Activated T-helper 1 cell treated with anti-CD3 and anti-CD28 coated beads, Interleukin-2, amount 50 U/mL, for 16 hours (primary cell): ENCODE measurements at places on chromosomes 2 and 18.

DNA sequence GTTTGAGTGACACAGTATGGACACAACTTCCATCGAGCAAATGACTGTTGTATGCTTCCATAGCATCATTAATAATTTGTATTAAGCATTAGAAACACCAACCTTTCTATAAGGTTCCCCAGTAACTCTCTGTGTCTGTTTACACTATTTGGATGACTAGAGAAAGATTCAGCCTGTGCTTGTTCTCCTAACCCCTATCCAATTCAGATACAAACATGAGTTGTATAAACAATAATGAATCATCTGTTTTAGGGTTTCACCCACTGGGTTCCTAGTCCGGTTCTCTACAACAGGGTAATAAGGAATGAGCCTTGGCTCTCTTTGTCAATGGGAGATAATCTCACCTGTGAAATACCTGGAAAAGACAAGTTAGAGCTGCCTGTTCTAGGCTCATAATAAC, 894.1 kb upstream of the PIK3C3 start:
- DNase-seq, result no peak

- no peak for DNase-seq
Measured at GRCh38 chr2:74239346-74239745, 40.9 kb downstream of the MTHFD2 start.

- no peak for DNase-seq
Measured at GRCh38 chr2:230910546-230911177, 14.4 kb downstream of the GPR55 start.

DNA sequence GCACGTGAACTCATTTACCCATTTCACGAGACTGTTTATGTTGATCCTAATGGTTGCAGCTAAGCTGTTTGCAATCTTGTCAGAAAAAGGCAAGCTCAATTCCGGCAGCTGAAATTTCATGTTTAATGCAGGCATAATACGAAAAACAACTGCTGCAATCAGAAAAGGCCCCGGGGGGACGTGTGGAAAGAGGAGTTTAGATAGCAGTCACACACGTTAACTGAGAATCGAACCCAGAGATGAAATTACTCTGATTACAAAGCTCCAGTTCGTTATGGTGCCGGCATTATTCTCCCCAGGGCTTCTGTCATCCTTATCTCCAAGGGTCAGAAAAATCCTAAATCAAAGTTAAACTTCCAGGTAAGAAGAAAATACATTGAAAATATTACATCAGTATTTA, 79.9 kb upstream of the MYT1L start:
- DNase-seq, result no peak

DNA sequence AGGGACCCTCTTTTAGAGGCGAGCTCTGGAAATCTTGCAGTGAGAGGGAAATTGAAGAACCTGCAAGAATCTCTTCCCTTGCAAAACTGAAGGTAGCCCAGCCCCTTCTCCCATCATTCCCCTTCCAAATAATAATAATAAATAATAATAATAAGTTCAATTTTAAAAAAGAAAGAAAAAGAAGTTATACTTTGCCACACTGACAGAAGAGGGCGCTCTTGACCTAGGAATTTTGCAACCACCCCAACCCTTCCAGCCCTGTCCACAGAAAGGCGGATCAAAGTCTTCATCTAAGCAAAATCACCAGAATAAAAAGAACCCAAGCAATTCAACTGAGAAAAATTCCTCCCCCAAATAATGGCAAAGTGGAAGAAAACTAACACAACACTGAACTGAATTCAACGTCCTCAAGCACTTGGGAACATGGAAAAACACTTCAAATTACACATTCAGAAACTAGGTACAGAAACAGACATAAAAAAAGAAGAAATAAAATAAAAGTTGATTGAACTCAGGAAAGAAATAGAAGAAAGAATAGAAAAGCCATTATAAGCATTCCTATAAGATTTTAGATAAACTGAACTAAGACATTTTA, 98.9 kb upstream of the GLS start:
- peak; percentile 13 for DNase-seq

DNA sequence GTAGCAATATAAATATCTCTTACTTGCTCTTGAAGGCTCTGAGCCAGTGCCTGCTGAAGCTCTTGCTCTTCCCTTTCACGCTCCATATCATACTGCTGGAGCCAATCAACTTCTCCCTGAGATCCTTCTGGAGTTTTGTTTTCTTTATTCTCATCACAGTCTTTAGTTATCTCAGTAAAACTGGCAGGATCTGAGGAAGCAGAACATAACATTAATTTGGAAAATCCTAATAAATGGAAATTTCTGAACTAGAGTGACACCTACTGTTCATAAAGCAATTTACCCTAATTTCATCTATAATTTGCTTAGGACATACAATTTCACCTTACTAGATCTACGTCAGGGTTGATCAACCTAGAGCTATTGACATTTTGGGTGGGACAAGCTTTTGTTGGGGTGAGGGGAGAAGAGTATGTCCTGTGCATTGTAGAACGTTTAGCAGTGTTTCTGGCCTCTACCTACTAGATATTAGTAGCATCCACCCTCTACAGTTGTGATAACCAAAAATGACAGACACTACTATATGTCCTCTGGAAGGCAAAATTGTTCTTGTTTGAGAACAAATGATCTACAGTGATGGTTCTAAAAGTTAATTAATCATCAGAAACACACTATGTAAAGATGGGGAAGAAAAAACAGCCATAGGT, 47.2 kb downstream of the VIL1 start:
- no peak for DNase-seq

DNA sequence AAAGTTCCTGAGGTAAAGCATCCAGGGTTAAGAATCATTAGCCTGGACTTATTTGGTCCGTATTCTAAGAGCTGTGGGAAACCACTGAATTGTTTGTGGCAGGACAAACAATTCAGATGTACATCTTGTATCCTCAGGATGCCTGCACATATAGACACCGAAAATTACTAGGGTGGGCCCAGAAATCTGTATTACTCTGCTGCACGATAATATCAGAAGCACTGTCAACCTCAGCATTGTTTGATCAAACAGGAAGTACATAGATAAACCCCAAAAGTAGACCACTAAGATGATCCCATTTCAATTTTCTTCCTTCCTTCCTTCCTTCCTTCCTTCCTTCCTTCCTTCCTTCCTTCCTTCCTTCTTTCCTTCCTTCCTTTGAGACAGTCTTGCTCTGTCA, 34.2 kb upstream of the SPRED2 start:
- no peak for DNase-seq

DNA sequence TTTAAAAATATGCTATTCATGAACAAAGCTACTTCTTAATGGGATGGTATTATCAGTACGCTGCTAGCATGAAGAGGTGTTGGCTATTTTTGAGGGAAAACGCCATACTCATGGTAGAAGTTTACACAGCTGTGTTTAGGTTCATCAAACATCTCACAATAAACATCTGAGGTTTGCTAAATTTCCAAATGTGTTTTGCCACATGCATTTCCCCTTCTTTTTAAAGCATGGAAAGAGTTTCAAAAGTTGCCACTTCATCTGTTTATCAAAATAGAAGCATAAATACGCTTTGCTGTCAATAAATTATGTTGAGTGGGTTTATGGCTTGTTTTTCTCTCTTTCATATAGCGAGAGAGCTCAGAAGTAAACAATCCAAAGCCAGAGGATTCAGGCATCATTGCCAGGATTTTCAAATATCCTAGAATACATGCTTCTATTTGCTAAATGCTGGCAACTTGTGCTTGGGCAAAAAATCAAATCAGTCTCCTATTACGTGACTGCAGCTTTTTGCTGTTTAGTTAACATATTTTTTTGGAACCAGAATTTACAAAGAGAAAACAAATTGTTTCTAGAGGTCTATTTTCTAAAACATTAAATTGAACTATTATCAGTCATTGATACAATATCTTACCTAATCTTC, 1919.9 kb upstream of the LRRTM1 start:
- no peak for DNase-seq

GRCh38 chr2:224925810-224926100, 116.5 kb downstream of the DOCK10 start:
- no peak for DNase-seq

DNA sequence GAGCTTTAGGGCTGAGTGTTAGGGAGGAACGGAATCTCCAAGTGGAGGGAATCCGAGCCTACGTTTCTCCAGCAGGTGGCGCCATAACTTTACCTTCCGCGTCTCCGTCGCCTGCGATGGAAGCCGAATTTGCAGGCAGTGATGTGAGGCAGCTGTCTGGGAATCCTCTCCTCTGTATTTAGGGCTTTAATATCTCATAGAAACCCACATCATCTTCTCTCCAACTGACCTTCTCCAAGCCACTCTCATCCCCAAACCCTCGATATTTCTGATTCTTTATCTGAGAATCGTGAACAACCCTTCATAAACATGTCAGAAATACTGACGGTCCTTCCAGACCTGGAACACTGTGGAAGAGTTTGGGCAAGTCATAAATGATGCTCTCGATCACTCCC, 27.5 kb downstream of the SIX2 start:
- peak; percentile 47 for DNase-seq

GRCh38 chr2:215363461-215364156, 51.8 kb downstream of the ATIC start:
- DNase-seq, result no peak

DNA sequence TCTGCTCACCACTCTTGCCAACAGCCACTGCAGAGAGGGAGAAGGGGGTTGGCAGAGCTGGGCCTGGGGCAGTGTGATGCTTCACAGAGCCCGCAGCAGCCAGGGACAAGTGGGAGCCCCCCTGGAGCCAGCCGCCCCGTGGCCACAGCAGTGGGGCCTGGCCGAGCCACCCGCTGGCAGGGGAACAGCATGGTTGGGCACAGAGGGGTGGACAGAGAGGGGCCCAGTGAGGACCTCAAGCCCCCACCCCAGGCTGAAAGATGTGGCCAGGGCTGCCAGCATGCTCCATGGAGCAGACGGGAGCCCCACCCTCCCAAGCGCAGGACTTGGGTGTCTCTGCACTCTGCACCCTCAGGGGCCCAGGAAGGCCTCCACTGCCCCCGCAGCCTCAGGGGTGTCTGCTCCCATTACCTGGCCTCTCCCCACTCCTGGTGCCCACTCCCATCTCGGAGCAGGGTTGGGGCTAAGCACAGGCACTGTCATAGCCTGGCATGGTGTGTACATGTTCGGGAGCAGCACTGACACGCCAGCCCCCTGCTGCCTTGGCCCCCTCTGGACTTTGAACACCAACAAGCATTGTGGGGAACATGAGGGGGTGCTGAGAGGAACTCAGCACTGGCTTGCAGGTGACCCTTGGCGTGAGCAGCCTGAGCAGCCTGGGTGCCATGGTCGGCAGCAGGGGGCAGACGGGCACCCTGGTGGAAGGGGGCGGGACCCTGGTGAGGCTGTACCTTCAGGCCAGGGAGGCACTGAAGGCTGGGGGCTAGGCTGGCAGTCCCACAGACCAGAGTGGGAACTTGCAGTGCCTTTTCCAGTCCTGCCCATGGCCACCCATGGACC, 279.6 kb upstream of the CYP26B1 start:
- no peak for DNase-seq

- no peak for DNase-seq
Measured at GRCh38 chr18:62713651-62714247, 1.6 kb upstream of the PHLPP1 start.

DNA sequence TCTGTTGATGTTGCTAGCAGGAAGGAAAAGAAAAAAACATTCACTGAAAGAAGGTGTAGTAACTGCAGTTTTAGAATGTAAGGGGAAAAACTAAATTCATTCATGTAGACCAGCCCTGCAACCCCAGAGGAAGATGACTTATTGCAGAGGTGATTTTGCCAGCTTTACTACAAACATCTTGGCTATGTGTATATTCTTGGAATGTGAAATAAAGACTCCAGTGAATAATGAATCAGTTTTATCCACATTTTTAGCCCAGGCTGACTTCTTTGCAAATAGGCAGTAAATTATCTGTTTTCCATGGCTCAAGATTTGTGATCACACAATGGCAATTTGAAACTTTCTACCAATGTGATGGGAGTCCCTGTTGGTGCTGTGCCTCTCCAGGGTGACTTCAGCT, 206.1 kb upstream of the SETBP1 start:
- no peak for DNase-seq

DNA sequence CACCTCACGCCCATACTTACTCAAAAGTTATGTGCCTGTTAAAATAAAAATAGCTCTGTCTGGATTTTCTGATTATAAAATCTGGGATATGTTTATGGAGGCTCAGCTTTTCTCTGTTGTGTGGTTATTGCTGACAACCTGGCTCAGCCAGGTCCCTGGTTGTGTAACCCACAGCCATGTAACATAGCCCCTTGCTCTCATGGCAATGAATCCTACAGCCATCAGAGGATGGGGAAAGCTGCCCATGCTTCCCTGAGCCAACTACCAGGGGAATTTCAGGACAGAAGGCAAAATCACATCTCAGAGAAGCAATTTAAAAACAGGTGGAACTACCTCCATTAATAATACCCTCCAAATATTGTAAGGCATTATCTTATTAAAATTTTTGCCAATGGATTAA, 29.7 kb downstream of the ST8SIA5 start:
- no peak for DNase-seq

DNA sequence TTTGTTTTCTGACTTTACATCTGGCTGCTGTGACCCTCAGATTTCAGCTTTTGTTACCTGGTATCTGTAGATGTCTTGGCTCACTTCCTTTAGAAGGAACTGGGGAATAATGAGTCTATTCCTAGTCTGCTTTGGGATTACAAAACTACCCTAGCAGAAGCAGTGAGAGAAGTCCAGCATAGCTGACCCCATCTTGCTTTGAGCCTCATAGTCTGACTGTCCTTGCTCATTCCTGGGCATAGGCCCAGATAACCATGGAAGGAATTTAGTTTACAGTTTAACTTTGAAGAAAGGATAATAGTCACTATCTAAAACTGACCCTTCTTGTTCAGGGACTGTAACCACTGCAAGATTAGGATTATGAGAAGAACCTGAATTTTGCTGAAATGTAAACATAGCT, 163.0 kb upstream of the HNMT start:
- DNase-seq, result no peak

- no peak for DNase-seq
Measured at GRCh38 chr2:11121099-11121822, 34.0 kb upstream of the SLC66A3 start.

DNA sequence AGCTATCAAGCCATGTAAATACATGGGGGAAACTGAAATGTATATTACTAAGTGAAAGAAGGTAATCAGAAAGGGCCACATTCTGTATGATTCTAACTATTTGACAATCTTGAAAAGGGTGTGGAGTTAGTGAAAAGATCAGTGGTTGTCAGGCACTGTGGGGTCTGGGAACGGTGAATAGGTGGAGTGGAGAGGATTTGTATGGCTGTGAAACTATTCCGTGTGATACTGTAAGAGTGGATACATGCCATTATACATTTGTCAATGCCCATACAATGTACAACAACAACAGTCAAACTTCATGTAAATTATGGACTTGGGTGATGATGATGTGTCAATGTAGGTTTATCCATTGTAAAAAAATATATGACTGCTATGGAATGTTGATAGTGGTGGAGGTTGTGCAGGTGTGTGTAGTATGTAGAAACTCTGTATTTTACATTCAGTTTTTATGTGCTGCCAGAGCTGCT, 1116.2 kb downstream of the SUCLG1 start:
- no peak for DNase-seq

DNA sequence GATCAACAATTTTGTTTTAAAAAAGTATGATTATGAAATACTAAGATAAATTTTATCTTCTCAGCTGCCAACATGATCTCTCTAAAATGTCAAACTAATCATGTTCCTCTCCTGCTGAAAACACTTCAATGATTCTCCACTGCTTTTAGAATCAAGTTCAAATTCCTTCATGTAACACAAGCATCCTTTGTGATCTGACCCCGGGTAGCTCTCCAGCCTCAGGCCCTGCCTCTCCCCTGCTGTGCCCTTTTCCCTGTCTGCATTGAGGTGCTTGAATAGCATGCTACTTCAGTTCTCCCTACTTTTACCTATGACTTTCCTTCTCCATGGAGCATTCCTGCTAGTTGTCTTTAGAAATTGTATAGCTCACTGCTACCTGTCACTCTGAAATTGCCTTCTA, 274.8 kb downstream of the PDE11A start:
- no peak for DNase-seq

GRCh38 chr2:239725551-239725890, 299.6 kb downstream of the NDUFA10 start:
- no peak for DNase-seq
